ENCODE measurements at places on chromosomes 7 and 10. TPM values are rescaled to one million over a fixed set of nuclear protein-coding genes. Genes with fewer than 3 reads are reported as not detected.

DNA sequence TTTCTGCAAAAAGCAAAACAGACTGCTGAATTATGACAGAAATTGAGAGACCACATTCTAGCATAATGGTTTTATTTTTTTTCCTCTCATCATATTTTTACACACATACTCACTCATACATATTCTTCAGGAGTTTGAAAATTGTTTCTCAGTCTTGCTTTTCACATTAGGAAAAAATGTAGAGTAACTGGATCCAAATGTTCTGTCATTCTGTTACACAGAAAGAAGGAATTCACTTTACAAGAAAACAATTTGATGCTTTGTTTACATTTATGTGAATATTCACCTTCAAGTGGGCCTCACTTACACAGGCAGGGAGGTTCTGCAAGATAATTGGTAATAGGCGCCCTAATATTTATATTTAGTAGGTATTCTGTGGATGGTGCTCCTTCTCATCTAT, 82.0 kb downstream of the ARL4A start:
- DNase-seq: no peak

GRCh38 chr10:122098924-122099323, 110.0 kb downstream of the TACC2 start:
- DNase-seq: no peak

GRCh38 chr7:79217468-79217867, 236.0 kb downstream of the MAGI2 start:
- no peak for DNase-seq

DNA sequence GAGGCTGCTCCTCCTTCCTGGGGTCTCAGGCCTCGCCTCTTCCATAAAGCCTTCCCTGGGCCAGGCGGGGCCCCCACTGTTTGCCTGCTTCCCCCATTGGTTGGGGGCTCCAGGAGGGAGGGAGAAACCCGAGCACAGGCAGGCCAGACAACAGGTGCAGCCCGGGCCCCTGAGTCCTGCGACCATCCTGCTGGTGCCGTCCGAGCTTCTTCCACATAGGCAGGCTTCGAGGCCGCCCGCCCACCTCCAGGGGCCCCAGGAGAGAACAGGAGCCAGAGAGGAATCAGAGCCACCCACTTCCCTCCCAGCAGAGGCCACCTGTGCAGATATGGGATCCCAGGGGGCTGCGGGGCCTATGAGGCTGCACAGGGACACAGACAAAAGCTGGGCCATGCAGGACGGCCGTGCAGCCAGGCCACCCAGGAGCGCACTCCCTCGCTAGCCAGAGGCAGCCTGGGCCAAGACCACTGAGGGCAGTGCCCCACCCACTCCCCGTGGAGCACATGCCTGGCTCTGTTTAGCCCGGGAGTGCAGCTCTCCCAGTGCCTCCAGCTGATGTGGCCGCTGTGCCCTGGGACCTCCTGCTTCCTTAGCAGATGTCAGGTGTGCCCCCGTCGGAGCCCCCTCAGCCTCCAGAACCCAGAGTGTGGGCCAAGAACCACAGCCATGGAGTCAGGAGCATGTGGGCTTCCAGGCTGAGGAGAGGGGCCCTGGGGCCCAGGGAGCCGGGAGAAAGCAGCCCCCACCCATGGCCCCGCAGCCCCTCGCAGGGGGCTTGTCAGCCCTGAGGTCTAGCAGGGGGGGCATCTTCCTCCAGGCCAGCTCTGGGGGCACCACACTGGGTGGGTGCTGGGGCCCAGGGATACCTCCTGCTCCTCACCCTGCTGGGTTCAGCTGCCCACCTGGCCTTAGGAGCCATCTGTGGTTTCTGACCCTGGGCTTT, 59.9 kb upstream of the INPP5A start:
- DNase-seq: no peak

DNA sequence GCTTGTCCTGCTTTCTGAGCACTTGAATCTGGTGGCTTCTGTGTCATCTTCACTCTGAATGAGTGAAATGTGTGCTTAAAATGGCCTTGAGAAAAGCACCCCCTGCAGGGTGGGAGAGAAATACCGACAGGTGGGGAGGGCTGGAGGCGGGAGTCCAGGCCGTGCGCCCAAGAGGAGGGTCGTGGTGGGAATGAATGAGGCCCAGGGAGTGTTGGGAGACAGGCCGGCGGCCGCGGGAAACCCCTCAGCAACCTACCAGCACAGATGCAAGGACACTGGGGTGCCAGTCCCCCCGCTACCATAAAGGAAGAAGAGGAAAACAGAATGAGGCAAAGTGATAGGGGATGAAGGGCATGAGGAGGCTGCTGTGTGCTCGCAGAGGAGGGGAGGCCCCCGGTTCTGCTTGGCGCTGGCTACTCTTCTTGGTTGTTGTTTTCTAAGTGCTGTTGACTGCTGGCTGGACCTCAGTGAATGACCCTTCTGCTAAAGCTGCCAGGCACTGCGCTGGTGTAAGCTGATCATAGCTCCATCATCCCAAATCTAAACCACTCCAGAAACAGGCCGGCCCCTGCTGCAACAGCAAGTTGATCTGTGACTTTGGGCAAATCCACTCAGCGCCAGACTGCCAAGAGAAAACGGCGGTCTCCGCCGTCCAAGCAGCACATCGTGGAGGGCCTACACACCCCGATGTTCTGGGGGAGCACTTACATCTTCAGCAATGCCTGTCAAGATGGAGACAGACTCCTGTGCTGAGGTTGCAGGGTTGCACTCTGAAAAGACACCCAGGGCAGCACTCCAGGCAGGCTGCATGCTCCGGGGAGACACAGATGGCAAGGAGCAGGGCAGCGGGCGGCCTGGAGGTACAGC, 378.5 kb downstream of the DNAJB6 start:
- no peak for DNase-seq

- no peak for DNase-seq
Observed at GRCh38 chr7:104048055-104048454, 58.6 kb upstream of the RELN start.

DNA sequence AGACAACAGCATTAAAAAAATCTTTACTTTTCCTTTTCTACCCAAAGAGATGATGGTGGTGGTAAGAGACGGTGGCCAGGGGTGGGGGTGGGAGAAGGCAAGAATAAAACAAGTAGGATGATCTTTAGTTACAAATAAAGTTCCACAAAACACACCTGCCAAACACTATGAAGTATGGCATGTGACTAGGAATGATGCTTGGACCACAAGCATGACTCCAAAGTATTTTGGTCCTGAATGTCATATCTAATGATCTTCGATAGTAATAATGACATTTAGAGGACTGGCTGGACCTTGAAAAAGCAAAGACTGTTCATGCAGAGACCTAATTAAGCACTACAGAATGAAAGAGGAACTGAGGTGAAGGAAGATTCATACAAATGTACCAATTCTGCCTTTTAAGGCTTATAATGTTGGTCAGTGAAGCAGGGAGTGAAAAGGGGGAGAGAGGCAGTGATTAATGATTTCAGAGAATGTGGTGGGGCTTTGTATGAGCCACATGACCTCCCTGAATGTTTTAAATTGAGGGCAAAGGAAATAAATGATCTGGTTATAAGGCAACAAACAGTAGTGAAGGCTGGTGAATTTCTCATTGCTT, 29.6 kb upstream of the DKK1 start:
- no peak for DNase-seq

The MACC1 gene
- 11.1 TPM for total RNA-seq

DNA sequence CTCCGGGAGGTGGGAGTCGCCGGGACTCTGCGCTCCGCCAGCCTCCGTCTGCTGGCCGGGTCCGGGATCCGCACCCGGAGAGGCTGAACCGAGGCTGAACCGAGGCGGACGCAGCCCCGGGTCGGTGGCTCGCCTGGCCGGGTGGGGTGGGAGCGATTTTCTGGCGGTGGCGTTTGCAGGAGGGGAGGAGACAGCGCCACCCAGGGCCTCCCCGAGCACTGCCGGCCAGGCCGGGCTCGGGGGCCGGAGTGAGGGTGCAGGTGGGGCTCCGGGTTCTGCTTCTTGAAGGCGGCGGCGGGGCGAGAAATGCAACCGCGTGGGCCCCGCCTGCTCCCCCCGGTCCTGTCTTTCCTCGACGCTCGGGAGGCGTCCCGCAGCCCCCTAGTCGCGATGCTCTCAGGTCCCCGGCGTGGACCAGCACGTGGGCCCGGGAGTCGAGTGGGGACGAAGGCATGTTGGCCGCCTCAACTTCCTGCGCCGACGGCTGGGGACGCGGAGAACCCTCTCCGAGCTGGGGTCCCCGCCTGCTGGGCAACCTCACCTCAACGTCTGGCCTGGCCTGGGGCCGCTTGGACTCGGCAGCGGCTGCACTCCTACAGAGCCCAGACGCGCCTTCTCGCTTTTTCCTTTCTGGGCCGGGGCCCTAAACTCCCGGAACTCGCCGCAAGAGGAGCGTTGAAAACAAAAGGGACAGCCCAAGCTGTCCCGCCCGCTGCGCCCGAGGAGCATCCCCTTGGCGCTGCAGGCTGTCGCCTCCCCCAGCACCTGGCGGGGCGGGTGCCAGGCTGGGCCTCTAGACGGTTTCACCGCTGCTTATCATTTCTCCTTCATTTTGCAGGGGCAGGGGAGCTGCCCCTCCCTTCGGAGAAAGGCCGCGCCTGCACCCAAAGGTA, 25.2 kb upstream of the VAX1 start:
- no peak for DNase-seq

DNA sequence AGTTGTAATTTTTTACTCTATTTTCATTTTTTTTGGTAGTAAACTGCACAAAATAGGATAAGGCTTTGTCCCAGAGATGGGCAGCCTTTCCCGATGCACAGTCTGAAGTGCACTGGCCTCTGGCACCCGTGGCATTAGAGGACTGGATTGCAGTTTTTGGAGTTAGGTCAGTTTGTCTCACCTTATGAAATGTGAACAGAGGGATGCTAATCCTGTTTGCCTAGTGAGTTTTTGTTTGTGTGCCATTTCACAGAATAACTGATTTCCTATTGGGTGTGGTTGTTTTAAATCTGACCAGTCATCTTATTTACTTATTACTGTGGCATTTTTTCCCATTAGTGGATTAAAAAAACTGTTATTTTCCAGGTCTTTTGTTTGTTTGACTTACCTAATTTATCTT, 109.5 kb upstream of the GATA3 start:
- no peak for DNase-seq

DNA sequence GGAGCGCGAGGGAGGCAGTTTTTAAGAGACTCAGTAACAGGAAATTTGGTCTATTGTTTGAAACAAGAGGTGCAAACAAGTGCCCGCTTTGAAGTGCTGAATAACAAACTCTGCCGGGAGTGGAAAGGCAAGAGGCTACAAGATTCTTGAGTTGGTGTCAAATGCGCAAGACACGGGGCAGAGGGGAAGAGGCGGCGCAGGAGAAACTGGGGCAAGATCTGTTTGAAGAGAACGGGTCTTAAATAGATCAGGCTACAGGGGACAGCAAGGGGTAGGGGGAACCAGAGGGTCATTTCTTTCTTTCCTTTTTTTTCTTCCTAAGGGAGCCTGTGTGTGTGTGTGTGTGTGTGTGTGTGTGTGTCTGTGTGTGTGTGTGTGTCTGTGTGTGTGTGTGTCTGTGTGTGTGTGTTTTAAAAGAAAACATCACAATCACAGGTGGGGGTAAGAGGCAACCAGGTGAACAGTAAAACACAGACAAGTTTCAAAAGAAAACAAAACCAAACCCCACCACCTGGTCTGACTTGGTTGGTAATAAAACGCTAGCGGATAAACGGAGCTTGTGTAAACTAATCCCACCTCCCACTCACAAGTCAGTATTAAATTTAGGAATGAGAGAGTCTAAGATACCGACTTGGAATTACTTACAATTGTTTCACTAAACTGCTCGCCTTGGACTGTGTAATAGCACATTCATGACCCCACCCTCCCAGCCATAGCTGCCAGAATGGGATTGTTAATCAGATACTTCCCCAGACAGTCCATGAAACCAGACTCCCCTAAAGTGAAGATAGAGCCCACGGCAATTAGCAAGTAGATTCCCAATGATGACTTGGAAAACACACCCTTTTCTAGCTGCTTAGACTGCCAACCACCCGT, 13.1 kb upstream of the CUX1 start:
- no peak for DNase-seq

DNA sequence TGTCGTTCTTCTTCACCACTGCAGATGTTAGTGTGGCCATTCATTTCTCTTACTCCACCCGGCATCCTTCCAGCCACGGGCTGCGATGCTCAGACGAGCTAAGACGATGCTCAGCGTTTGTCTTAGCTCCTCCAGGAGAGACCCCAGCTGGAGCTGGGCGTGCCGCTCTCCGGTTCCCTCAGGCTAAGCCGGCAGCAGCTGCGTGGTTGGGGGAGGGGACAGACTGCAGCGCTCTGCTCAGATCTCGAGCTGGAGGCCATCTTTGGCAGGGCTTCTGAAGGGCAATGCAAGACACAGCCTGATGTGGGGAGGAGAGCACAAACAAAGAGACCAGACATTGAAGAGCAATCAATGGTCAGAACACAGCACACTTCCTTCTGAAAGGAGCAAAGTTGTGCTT, 4.8 kb downstream of the INA start:
- DNase-seq: peak; percentile 27

The LBX1 gene
- not detected for total RNA-seq

GRCh38 chr7:82594665-82595064, 151.1 kb upstream of the CACNA2D1 start:
- DNase-seq: no peak

The OPN1SW gene
- not detected for total RNA-seq

- DNase-seq: no peak
Observed at GRCh38 chr10:88668465-88668864, 4.2 kb downstream of the LIPF start.

DNA sequence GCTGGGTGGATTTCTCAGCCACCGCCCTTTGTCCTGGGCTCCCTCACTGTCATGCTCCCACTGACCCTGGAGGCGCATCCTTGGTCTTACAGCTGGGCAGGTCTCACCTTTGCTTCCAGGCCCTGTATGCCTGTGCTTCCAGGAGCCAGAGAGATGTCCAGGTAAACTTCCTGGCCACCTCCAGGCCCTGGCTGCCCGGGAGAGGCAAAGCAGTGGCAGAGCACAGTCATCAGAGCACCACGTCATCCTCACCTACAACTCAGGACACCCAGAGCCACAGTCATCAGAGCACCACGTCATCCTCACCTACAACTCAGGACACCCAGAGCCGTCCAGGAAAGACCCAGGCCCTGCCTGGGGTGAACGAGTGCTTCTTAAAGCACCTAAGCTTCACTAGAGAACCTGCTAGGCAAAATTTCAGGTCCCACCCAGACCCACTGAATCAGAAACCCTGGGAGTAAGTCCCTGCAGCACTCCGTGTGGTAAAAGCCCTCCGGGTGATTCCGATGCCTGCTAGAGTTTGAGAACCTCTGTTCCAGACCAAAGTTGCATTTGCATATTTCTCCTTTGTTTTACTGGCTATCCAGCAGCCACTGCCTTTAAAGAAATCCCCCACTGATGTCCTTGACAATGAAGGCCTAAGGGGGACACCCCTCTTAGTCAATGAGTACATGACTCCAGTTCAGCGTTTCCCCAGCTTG, 62.3 kb downstream of the DLG5 start:
- no peak for DNase-seq

- no peak for DNase-seq
Observed at GRCh38 chr7:41067576-41067975, 635.3 kb downstream of the INHBA start.

DNA sequence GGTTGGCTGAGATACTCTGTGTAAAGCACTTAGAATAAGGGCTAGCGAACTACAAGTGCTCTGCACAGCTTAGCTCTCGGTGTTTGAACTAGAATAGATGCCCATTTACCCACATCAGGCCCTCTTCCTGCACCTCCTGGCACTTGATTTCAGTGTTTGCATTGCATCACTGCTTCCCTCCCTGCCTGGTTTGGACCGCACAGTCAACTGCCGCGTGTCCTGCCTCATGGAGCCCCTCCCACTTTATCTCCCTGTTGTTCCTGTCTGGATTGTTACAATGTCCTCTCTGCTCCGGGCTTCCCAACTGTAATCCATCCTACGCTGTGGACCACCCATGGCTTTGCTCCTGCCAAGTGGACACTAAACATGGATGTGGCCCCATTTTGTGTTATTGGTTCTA, 2.3 kb downstream of the FAM107B start:
- no peak for DNase-seq
